Urinary bladder (tissue), 4 donors: ENCODE measurements at places on chromosomes 6 and 20. TPM values are rescaled to one million over a fixed set of nuclear protein-coding genes. Genes with fewer than 3 reads are reported as not detected.

The ADTRP gene
- 7.4 TPM for total RNA-seq

The BEND6 gene
- total RNA-seq, result 12.8 TPM

The SNX9 gene
- 36.0 TPM for total RNA-seq

The LPA gene
- total RNA-seq, result 4.0 TPM

The CHD6 gene
- 61.5 TPM for total RNA-seq

The TUBB2B gene
- total RNA-seq, result 55.6 TPM

The SLC12A5 gene
- 0.69 TPM for total RNA-seq

The HSPA12B gene
- 10.7 TPM for total RNA-seq

The PARD6B gene
- 11.7 TPM for total RNA-seq

The STX11 gene
- total RNA-seq, result 2.7 TPM

The OLIG3 gene
- not detected for total RNA-seq

The MAP3K7 gene
- 63.2 TPM for total RNA-seq

The KCNK17 gene
- 0.95 TPM for total RNA-seq

The SLC17A3 gene
- not detected for total RNA-seq
